ENCODE measurements at places on chromosomes 2 and 18.

DNA sequence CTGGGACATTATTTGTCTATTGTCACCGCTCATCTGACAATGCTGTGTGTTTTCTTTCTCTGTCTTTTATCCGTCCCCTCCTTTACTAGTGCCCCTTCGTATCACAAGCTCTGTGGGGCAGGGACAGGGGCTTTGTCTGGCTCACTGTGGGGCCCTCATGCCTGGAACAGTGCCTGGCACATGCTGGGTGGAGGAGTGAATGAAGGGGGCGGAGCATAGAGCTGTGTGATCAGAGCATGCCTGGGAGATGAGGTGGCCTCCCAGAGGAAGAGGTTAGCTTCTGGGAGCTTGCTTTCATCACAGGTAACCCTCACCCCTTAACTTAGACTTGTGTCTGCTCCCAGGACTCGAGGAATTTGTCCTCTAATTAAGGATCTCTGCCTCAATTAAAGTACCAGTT lies 16.4 kb downstream of the MTCL1 start:
- DNase-seq: no peak

DNA sequence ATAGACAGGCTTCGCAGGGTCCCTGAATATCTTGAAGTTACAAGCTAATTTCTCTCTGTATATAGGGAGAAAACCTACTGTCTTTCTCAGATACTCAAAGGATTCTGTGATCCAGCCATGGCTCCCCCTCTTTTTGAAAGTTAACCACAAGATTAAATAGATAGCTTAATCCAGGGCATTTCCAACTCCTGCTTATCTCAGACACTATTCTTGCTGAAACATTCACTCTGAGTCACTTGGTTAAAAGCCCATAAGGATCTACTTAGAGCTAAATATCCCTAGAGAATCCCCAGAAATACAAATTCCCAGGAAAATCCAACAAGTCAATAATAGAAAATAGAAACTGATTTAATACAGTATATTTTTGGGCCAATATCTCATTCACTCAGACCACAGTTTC lies 179.1 kb upstream of the LYPD1 start:
- no peak for DNase-seq

DNA sequence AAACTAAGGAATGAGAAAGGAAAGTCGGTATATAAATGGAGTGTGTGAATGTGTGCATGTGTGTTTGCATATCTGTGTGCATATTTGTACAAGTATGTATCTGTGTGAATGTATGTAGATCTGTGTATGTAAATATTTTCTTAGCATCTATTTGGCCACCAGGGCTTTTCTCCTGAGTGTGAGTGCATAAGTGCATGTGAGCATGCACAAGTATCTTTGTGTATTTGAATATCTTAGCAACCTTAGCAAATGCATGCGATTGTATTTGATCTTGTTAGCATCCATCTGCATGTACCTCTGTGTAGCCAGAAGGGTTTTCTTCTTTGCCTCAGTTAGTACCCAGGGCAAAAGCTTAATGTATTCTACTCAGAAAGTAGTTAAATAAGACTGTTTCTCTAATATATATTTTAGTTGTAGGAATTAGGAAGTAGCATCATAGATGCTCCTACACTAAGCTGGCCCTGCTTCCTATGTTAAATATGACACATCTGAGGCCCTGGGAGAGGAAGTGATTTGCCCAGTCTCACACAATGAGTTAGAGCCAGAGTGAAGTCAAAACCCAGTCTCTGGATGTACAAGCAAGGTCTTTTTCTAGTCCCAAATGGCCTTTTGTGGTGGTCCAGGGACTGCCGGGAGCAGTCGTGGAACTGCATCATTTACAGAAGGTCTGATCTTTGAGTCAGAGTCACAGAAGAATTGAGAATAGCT lies 9.2 kb downstream of the FKBP1B start:
- DNase-seq: no peak

DNA sequence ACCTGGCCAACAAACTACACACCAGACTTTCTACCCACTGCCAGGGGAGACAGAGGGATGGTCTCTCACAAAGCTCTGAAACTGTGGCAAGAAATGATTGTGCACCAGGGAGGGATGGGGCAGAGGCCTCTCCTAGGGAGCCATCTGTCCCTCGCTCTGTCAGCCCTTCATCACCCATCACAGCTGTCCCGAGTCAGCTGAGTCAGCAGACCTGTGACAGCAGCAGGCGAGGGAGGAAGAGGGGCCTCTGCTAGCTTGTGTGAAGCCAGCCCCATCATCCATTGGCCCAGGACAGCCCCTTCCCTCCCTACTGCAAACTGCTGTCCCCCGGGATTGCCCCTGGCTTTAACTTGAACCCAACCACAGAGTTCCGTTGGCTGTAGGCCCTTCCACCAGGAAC lies 5.0 kb downstream of the SH2D6 start:
- DNase-seq: no peak

DNA sequence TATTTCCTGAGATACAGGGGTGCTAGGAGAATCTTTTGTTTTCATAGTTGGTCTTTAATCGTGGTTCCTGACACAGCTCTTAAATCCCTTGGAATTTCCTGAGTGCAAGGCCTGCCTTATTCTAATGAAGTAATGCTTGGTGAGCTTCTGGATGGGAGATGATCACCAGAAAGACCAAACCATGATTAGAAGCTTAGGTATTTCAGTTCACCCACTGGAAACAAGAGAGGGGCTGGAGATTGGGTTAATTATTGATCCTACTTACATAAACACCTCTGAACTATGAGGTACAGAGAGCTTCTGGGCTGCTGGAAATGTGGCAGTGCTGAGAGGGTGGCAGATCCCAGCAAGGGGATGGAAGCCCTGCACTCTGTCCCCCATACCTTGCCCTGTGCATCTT lies 406.8 kb downstream of the THSD7B start:
- DNase-seq: no peak

DNA sequence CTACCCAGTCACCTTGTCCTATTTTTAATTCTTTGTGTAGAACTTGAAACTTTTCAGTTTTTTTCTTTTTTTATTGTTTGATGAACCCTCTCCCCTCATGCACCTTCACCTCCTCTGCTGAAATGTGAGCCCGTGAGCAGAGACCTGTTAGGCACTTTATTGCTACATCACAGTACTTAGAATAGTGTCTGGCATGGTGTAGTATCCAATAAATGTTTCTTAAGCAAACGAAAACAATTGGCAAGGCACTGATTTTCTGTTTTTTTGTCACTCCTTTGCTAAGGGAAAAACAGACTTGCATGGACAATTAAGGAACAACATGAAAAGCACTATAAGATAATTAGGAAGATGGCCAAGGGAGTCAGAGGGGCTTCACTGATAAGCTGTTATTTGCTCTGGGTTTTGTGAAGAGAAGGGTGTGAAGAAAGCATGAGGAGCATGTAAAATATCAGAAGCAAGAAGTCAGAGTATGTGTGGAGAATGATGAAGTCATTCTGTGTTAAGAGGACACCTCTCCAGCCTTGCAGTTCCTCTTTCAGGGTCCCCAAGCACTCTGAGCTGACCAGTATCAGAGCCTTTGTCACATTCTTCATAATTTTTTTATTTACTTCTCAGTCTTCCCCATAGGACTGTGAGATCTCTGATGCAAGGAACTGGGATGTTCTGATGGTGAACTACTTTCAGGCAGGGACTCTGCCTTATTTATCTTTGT lies 99.7 kb upstream of the CAVIN2 start:
- no peak for DNase-seq

All from OCI-LY7 (cell line).